ENCODE measurements at places on chromosomes 11 and 22.

GRCh38 chr22:20017622-20017958 is 967 bp upstream of the ARVCF start:
- DNase-seq, result no peak

- no peak for DNase-seq
These were observed 2.8 kb upstream of the GRAMD4 start for GRCh38 chr22:46617207-46617985.

DNA sequence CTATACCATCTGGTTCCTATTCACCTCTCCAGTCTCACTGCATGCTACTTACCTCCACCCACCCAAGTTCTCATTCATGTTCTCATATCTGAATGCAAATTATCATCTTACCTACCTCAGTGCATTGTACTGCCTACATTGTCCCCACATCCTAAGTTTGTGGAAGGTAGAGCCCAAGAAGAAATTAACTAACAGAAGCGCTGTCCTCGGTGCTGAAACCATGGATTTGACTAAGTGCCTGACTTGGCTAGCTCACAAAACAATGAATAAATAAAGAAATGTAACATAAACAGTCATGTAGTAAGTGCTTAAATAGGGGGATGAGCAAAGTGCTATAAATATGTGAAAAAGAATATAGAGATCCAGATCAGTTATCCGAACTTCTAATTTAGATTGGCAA is 63.2 kb downstream of the GRIA4 start:
- DNase-seq, result no peak

- no peak for DNase-seq
These were observed 5.4 kb downstream of the SHISA8 start for GRCh38 chr22:41909310-41910049.

GRCh38 chr22:20968281-20968977 is 1.4 kb downstream of the AIFM3 start:
- no peak for DNase-seq

DNA sequence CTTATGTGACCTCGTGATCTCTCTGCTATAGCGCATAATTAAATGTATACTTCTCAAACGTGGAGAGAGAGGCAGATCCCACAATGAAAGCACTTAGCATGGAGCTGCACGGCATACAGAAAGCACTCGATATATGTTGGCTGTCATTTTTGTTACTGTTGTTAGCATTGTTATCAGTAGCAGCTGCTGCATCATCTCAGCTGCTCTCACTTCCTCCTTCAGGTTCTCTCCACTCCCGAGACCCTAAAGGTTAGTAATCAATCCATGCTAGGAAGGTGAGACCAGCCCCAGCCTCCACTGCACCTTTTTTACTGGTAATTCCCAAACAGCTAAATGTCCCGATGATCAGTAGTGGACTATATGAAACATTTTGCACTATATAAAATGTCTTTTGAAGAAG is 13.4 kb upstream of the API5 start:
- DNase-seq, result no peak

- DNase-seq, result no peak
These were observed 186.0 kb upstream of the CNTN5 start for GRCh38 chr11:98834776-98835175.

DNA sequence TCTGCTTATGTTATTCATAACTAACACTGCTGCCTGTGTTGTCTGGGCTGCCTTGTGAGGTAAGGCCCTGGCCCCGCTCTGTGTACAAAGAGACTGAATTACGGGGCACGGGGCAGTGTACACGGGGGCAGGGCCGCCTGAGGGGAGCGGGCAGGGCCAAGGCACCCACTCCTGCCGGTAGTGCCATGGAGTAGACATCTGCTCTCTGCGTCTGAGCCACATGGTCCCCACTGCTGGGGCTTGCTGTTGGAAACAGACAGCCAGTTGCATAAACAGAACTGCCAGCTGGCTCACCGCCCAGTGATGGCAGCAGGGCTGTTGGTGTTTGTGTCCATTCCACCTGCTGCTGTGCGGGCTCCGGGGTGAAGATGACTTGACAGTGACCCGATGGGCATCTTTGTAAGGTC is 19.8 kb downstream of the FAM118A start:
- DNase-seq, result peak; percentile 47

- DNase-seq, result no peak
These were observed 104.9 kb downstream of the MICAL3 start for GRCh38 chr22:17919276-17920144.

- DNase-seq, result no peak
These were observed 103.8 kb downstream of the MORC2 start for GRCh38 chr22:30864441-30865420.

DNA sequence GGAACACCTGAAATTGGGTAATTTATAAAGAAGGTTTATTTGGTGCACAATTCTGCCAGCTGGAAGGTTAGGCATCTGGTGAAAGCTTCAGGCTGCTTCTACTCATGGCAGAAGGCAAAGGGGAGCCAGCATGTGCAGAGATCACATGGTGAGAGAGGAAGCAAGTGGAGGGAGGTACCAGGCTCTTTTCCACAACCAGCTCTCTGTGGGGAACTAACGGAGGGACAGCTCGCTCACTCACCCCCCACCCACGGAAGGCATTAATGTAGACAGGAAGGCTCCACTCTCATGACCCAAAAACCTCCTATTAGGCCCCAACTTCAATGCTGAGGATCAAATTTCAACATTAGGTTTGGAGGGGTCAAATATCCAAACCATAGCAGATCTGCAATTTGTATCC is 75.6 kb upstream of the ARHGAP32 start:
- no peak for DNase-seq

- no peak for DNase-seq
These were observed 7.8 kb downstream of the TAF1D start for GRCh38 chr11:93733474-93733873.

- DNase-seq, result no peak
These were observed 1293.4 kb downstream of the TBC1D22A start for GRCh38 chr22:48055827-48056226.
